ENCODE measurements at places on chromosomes 16 and 17. TPM values are rescaled to one million over a fixed set of nuclear protein-coding genes. Genes with fewer than 3 reads are reported as not detected.
A peak's percentile ranks its signal among the peaks of the same experiment; 100 is the strongest.

DNA sequence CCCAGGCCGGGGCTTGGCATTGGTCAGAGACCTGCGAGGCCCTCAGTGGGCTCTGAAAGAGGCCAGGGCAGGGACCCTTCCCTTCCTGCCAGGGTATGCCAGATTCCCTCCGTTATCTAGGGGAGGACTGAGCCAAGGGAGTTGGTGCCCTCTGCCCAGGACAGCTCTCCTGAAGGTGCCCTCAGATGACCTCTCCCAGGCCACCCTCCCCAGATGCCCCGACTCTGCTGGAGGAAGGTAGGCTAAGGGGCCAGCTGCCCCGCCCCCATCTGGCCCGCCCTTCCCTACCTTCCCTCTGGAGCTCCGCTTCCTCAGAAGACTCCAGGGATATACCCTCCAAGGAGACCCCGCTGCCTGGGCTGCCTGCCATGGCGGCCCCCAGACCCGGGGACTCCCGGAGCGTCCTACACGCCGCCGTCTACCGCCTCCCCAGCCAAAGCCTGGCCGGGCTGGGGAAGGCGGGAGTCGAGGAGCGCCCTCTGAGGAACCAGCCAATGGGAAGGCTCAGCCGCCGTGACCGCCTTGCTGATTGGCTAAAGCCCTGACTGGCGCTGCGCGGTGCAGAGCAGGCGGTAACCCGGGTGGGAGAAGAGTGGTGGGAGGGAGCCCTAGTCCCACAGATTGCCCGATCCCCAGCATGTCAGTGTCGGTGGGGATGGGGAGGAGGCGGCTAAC is 7.0 kb downstream of the MPP2 start:
- DNase-seq: peak; percentile 80

DNA sequence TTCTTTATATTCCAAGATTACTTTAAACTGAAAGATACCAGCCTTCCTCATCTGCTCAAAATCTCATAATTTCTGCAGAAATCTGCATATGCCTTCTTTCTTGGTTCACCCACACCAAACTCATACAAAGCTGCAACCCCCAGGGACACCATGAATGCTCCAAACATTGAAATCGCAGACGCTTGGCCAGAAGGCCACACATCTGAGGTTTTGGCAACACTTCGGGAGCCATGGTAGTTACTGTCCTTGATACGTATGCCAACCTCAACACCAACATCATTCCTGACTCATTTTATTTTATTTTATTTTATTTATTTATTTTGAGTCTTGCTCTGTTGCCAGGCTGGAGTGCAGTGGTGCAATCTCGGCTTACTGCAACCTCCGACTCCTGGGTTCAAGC is 11.8 kb downstream of the GSPT1 start:
- no peak for DNase-seq

WNT3 gene
- total RNA-seq: 0.96 TPM

DNA sequence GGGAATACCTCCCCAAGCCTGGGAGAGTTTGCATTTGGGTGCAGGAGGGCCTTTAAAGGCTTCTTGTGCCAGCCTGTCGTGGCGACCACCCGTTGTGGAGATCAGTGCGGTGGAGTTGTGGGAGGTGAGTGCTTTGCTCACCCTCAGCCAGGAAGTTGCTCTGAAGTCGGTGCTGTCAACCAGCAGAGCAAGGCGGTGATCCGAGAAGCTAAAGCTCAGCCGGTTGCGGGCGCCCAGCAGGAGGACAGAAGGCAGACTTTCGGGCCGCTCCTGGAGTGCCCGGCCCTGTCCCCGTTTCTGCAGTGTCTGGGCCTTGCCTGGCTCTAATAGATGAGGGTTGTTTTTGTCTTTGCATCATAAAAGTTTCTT is 1.4 kb downstream of the UBE2I start:
- no peak for DNase-seq

DNA sequence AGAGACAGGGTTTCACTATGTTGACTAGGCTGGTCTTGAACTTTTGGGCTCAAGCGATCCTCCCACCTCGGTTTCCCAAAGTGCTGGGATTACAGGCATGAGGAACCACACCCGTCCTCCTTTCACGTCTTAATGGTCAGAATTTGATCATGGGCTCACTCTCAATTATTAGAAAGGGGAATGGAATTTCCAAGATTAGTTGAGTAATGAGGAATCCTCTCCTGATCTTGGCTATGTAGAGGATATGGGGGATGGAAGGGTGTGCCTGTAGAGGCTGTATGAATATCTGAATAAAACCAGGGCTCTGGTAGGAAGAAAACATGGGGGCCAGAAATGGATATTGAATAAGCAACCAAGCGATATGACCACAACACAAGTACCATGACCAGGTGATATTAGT is 25.9 kb upstream of the SMURF2 start:
- no peak for DNase-seq

GRCh38 chr16:25052151-25052511 is 37.0 kb upstream of the ARHGAP17 start:
- no peak for DNase-seq

EPX gene
- not detected for total RNA-seq

- peak; percentile 54 for DNase-seq
Observed at GRCh38 chr17:74457146-74457819, 9.2 kb upstream of the CD300A start.

DNA sequence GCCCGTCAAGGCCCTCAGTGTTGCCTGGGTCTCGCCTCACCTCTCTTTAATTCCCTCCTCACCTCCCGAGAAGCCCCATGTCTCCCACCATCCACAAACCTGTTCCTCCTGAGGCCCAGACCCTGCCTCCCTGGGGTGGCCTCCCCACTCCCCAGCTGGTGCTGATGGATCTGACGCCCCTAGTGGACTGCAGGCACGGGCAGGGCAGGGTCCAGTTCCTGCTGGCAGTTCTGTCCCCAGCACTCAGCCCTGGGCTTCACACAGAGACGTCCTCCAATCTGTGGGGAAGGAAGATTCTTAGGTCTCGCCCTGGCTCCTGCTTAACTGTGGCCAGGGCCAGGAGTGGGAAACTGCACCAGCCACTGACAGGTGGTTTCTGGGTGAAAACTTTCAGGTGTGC is 108.8 kb downstream of the AMFR start:
- no peak for DNase-seq

DNA sequence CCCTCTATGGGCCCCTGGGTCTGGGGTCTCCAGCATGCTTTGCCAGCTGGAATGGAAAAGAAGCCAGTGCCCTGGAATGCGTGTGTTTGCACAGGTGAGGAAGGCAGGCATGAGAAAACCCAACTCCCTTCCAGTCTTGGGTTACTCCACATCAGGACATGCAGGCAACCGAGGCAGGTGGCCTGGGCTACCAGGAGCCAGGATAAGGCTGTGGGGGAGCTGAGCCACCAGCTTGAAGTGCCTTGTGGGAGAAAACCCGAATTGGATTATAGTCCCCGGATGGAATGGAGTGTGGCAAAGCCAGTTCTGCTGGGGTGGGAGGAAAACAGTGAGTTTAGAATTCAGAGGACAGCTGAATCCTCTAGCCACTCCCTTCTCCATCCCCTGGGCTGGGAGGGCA is 7.2 kb downstream of the SRCIN1 start:
- DNase-seq: peak; percentile 53

CDH8 gene
- total RNA-seq: 1.3 TPM

- DNase-seq: no peak
Observed at GRCh38 chr17:28720247-28720996, 637 bp downstream of the RPL23A start.

DNA sequence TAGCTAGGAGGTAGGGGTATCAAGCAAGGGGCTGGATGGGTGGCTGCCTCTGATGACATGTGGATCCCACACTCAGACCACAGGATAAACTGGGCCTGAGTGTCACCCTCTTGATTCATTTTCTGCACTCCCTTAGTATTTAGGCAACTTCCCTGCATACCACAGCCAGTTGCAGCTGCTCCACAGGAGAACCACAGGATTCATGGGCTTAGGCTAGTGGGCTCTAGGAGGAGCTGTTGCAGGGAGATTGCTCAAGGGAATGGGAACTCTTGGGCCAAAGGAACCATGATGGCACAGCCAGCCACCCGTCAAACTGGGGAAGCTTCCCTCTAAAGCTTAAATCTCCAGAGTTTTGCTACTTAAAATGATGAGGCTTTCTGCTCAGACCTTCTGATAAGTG is 269.7 kb upstream of the ASIC2 start:
- DNase-seq: no peak

- DNase-seq: no peak
Observed at GRCh38 chr17:82519971-82520903, 705 bp downstream of the FOXK2 start.

DNA sequence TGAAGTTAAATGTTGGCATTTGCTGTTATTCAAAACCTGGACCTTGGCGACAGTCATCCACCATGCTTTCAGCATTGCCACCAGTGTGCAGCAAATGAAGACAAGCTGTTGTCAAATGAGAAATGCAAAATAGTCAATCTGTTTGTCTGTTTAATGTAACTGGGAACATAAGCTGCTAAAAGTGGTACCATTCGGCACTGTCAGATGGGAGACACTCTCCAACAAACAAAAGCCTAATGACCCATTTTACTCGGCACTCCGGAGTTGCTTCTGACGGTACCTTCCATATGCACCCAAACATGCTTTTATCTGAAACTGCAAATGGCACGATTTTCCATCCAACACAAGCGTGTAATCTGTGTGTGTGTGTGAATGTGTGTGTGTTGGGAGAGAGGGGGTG is 297.8 kb downstream of the MAF start:
- DNase-seq: no peak

TRAPPC2L gene
- 48.7 TPM for total RNA-seq

GRCh38 chr16:8854298-8854948 is 14.4 kb downstream of the CARHSP1 start:
- DNase-seq: no peak

HBQ1 gene
- not detected for total RNA-seq

GRCh38 chr16:46862555-46863447 is 21.4 kb upstream of the GPT2 start:
- peak; percentile 13 for DNase-seq

- no peak for DNase-seq
Observed at GRCh38 chr16:28145796-28146195, 66.0 kb downstream of the XPO6 start.

- DNase-seq: peak; percentile 26
Observed at GRCh38 chr16:4894276-4895150, 42.4 kb downstream of the PPL start.

- DNase-seq: no peak
Observed at GRCh38 chr17:81962499-81963441, 1.8 kb upstream of the NOTUM start.

GRCh38 chr17:58265902-58266875 is 14.5 kb downstream of the MPO start:
- DNase-seq: no peak

- DNase-seq: no peak
Observed at GRCh38 chr16:7638306-7638705, 305.7 kb downstream of the RBFOX1 start.

- no peak for DNase-seq
Observed at GRCh38 chr16:84366208-84366607, 2.1 kb upstream of the ATP2C2 start.

DNA sequence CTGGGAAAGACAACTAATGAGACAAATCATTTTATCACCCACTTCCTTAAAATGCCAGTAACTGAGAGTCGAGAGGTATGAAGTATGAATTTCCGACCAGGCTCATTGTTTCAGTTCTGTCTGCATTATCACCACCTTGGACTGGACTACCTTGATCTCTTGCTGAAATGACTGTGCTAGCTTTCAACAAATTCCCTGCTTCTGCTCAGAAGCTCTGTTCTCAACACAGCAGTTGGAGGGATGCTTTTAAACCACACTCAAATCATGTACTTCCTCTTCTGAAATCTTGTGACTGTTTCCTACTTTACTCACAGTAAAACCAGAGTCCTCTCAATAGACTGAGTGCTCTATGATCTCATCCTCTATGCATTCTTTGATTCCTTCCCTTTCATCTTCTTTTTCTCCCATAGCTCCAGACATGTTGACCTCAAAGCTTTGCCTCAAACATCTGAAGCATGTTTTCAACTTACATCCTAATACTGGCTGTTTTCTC is 195.8 kb downstream of the KCNJ2 start:
- no peak for DNase-seq

- DNase-seq: no peak
Observed at GRCh38 chr16:69874271-69874670, 76.9 kb upstream of the CLEC18A start.

NATD1 gene
- 0.72 TPM for total RNA-seq

CWC25 gene
- total RNA-seq: 7.2 TPM

GRCh38 chr17:48137656-48138055 is 30.1 kb downstream of the SNX11 start:
- DNase-seq: no peak

TBC1D3K gene
- not detected for total RNA-seq

VAT1 gene
- total RNA-seq: 112 TPM

NLGN2 gene
- total RNA-seq: 4.2 TPM

CIITA gene
- 0.12 TPM for total RNA-seq

DNA sequence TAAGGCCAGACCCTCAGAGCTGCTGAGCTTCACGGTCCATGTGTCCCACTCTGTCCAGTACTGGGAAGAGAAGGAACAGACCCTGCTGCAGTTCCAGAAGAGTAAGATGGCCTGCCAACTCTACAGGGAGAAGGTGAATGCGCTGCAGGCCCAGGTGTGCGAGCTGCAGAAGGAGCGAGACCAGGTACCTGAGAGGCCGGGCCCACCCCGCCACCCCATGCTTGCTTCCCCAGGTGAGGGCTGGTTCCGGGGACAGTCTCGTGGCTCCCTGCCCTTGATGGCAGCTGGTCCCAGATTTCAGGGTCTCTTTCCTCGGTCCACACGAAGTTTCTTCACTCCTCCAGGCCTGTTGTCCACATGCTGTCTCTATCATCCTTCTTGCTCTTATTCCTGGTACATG is 20.9 kb downstream of the CARD14 start:
- no peak for DNase-seq

SHISA6 gene
- total RNA-seq: not detected

- DNase-seq: peak; percentile 22
Observed at GRCh38 chr16:82584553-82585152, 42.1 kb upstream of the CDH13 start.

JPH3 gene
- total RNA-seq: not detected

DNA sequence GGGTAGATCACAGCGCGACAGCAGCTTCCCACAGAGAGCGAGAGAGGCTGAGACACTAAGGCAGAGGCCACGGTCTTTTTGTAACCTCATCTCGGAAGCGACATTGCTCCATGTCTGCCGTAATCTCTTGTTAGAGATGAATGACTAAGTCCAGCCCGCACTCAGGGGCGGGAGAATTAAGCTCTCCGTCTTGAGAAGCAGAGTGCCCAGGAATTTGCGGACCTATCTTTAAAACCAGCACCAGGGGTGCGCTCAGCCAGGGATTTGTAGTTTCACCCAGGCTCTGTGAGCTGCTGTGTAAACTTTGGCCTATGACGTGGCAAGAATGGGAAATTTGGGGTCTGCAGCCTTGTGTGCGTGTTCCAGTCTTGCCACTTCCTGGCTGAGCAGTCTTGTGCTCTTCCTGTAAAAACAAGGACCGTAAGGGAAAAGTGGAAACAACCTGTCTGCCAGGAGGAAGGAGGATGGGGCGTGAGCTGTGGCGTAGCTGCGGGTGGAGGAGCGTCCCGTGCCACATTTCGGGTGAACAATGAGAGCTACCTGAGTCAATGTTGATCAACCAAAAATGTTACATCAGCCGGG is 16.0 kb upstream of the JPH3 start:
- no peak for DNase-seq
